ENCODE measurements at places on chromosomes 1 and 21. TPM values are rescaled to one million over a fixed set of nuclear protein-coding genes. Genes with fewer than 3 reads are reported as not detected.

SYDE2 gene
- 23.0 TPM for total RNA-seq

KLF17 gene
- total RNA-seq, result not detected

GJC2 gene
- total RNA-seq, result 2.1 TPM

- peaks cover 10% of the 10 kb centered on the region for H3K4me1 ChIP-seq
- no peak overlapping the region for H3K4me3 ChIP-seq
- no peaks in the 10 kb centered on the region for H3K27me3 ChIP-seq
- H3K36me3 ChIP-seq, result no peaks in the 10 kb centered on the region
- no peak overlapping the region for H3K27ac ChIP-seq
- DNase-seq, result no peak
These were observed 14.9 kb downstream of the CXADR start for GRCh38 chr21:17527711-17528110.

DNA sequence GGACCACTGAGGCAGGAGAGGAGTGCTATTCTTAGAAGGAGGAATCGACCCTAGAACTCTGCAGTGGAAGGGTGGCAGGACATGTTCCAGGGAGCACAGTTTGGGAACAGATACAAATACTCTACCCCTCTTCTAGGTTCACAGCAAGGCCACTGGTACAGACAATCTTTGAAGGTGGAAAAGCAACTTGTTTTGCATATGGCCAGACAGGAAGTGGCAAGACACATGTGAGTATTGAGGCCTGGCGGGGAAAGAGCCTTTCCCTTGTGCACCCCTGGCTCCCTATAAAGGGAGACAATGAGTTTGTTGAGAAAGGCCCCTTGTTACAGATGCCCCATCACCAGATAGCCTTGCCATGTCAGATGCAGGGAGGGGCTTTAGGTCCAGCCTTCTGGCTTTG, 17.8 kb downstream of the KIF2C start:
- no peak overlapping the region for H3K27ac ChIP-seq
- no peaks in the 10 kb centered on the region for H3K4me1 ChIP-seq
- H3K4me3 ChIP-seq, result no peak overlapping the region
- H3K27me3 ChIP-seq, result no peaks in the 10 kb centered on the region
- H3K36me3 ChIP-seq, result no peaks in the 10 kb centered on the region

HSD3B1 gene
- not detected for total RNA-seq

KCNA2 gene
- 0.15 TPM for total RNA-seq

- no peak overlapping the region for H3K4me3 ChIP-seq
- H3K36me3 ChIP-seq, result no peaks in the 10 kb centered on the region
- H3K27ac ChIP-seq, result no peak overlapping the region
- no peak for DNase-seq
- H3K4me1 ChIP-seq, result no peaks in the 10 kb centered on the region
These were observed 15.7 kb upstream of the IGSF21 start for GRCh38 chr1:18091660-18092446.

DNA sequence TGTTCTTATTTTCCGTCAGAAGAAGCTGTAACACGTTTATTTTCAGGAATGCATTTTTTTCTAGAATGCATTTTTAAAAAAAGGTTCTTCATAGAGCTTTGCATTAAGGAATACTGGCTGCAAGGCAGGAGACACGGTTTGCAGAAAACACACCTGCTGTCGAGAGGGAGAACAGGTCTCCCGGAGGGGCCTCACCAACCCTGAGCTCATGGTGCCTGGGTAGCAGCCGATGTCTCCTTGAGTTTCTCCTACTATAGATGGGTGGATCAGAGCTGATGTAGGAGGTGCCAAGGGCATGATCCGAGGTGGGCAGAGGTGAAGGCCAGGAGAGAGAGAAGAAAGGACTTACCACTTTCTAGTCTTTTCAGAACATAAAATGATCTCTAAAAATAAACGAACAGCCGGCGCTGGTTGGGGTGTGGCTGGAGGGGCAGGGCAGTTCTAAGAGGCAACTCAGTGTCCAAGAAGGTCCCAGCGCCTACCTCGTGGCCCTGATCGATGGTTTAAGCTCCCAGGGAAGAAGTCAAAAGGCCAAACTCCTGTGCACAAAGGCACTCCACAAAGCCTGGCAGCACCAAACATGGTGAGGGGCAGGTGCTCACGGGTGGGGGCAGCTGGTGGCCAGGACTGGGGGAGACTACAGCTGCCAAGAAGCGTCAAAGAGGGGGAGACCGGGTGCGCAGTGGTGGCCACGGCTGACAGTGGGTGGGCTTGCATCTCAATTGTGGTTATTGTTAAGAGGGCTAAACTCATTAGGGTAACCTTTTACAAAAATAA, 12.2 kb downstream of the MORN1 start:
- H3K4me1 ChIP-seq, result no peaks in the 10 kb centered on the region
- no peak overlapping the region for H3K27ac ChIP-seq
- no peaks in the 10 kb centered on the region for H3K36me3 ChIP-seq
- no peaks in the 10 kb centered on the region for H3K27me3 ChIP-seq
- no peak overlapping the region for H3K4me3 ChIP-seq

DNA sequence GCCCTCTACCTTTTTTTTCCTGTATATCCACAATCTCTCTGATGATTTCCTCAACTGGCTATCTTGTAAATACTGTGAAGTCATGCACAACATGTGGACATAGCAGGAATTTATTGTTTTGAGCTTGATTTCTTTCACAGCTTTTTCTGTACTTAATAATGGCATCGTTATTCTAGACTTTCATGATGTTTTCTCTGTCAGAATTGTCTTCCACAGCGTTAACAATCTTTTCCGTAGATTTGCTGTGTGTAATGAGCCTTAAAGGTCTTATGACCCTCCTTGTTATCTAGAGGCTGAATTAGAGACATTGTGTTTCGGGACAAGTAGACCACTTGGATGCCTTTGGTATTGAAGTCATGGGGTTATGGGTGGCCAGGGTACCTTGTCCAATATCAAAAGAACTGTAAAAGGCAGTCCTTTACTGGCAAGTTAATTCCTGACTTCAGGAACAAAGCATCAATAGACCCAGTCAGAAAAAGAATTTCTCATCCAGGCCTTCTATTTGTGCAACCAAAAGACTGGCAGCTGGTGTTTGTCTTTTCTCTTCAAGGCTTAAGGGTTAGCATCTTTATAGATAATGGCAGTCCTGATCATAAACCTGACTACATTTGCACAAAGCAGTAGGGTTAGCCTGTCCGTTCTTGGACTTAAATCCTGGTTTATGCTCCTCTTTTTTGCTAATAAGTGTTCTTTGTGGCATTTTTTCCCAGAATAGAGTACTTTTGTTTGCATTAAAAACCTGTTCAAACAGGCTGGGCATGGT, 30.1 kb upstream of the CHAF1B start:
- H3K27ac ChIP-seq, result no peak overlapping the region
- no peaks in the 10 kb centered on the region for H3K4me1 ChIP-seq
- no peak for DNase-seq
- H3K36me3 ChIP-seq, result peaks cover 77% of the 10 kb centered on the region
- H3K4me3 ChIP-seq, result no peak overlapping the region
- no peaks in the 10 kb centered on the region for H3K27me3 ChIP-seq

DNA sequence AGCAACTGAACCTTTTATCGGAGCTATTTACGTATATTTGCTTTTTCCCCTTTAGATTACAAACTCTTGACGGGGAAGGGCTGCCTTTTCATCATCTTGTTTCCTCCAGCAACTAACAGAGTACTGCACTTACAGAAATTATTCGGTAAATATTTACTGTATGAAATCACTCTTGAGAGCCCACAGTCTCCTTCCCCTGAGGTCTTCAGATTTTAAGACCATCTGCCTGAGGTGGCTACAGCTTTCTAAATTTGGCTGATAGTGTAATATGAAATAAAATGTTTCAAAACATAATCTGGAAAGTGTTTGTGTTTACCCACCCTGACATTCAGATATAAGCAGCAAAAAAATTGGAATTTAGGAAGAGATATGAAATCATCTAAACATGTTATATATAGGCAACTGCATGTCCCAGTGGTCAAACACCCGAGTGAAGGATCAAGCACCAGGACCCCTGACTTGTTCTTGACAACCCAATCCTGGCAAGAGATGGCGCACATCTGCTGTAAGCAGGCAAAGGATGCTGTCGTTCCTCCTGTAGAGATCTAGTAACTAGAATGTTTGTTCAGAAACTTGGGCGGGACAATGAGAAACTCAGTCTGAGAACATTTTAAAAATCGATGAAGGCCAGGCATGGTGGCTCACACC, 60.9 kb downstream of the SIPA1L2 start:
- H3K4me3 ChIP-seq, result no peak overlapping the region
- H3K27me3 ChIP-seq, result no peaks in the 10 kb centered on the region
- DNase-seq, result no peak
- no peak overlapping the region for H3K27ac ChIP-seq

RGS8 gene
- total RNA-seq, result not detected

GRCh38 chr1:184056921-184057555, 5.5 kb downstream of the TSEN15 start:
- peaks cover 26% of the 10 kb centered on the region for H3K4me1 ChIP-seq
- peak overlapping the region; percentile 56 for H3K27ac ChIP-seq
- DNase-seq, result no peak
- no peak overlapping the region for H3K4me3 ChIP-seq
- H3K36me3 ChIP-seq, result no peaks in the 10 kb centered on the region
- H3K27me3 ChIP-seq, result no peaks in the 10 kb centered on the region

TRIM62 gene
- 5.8 TPM for total RNA-seq

RSPH1 gene
- total RNA-seq, result 68.4 TPM

- peak overlapping the region; percentile 95 for H3K27ac ChIP-seq
- H3K36me3 ChIP-seq, result peaks cover 15% of the 10 kb centered on the region
- no peaks in the 10 kb centered on the region for H3K27me3 ChIP-seq
These were observed 12.4 kb downstream of the LMNA start for GRCh38 chr1:156126630-156127534.

GRCh38 chr1:223176437-223176836, 33.4 kb upstream of the TLR5 start:
- no peak for DNase-seq
- H3K27me3 ChIP-seq, result no peaks in the 10 kb centered on the region
- H3K4me3 ChIP-seq, result no peak overlapping the region
- peak overlapping the region; percentile 78 for H3K27ac ChIP-seq

- H3K4me3 ChIP-seq, result no peak overlapping the region
- DNase-seq, result no peak
- peaks cover 86% of the 10 kb centered on the region for H3K4me1 ChIP-seq
- H3K36me3 ChIP-seq, result no peaks in the 10 kb centered on the region
- no peak overlapping the region for H3K27ac ChIP-seq
These were observed 54.6 kb downstream of the PRDM2 start for GRCh38 chr1:13754510-13755103.

- H3K36me3 ChIP-seq, result no peaks in the 10 kb centered on the region
- no peaks in the 10 kb centered on the region for H3K4me1 ChIP-seq
- no peak overlapping the region for H3K4me3 ChIP-seq
- no peak for DNase-seq
These were observed 181.1 kb downstream of the FCRL5 start for GRCh38 chr1:157371221-157371620.
